ENCODE measurements at places on chromosomes 11 and 22.

- DNase-seq: no peak
These were observed 7.6 kb upstream of the SLC39A13 start for GRCh38 chr11:47400768-47401279.

DNA sequence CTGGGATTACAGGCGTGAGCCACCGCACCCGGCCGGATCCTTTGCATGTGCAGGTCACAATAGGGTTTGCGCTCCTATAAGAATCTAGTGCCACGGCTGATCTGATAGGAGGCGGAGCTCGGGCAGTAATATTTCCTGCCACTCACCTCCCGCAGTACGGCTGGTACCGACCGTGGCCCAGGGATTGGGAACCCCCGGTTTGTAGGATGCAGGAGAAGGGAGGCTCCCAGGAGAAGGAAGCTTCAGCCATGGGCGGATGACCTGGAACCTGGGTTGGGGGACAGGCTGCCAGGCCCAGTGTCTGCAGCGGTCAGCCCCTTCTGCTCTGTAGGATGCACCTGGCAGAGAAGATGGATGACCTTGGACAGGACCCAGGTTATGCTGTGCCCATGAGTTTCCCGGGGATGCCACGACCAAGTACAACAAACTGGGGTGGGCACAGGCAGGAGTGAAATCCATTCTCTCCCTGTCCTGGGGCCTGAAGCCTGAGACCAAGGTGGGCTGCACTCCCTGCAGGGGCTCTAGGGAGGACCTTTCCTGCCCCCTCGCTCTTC lies 818.9 kb downstream of the BRD1 start:
- no peak for DNase-seq

DNA sequence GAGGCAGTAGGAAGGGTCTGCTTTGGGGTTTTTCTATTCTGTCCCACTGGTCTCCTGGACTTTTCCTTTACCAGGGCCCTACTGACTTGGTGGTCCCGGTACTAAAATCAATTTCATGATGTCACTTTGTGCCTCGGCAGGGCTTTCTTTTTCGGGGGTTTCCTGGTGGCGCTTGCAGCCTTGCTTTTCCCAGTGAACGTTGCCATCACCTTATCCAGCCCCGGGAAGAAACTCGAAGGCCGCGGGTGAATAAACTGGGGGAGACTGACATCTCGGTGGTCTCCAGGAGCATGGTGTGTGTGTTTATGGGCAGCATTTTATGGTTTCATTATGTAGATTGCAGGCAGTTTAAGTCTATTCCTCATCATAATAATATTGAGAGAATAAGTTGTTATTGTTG lies 84.4 kb downstream of the KCNQ1 start:
- DNase-seq: no peak

- DNase-seq: no peak
These were observed 76.8 kb downstream of the MORC2 start for GRCh38 chr22:30891781-30892180.

DNA sequence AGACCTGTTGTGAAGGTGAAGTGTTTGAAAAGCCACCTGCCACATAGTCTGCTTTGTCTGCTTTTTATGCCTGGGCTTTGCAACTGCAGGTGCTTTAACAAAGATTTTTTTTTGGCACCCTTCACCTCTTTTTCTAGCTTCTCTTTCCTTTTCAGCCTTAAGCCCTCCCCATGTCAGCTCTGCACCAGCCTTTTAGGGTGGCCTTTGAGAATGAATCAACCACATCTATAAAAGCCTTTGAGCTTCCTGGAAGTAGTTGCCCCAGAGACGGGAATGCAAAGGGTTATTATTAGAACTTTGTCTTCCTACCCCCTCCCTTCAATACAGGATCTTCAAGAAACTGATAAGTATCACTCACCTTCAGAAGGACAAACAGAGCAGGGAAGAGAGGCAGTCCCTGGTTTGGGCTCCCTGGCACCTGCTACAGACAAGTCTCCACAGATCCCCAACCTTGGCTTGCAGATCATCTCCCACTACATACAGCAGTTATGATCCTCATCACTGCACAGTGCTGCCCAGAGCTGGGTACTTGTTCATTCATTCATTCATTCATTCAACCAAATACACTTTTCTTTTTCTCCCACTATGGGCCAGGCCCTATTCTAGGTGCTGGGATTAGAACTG lies 8.0 kb downstream of the PVALB start:
- DNase-seq: no peak

GRCh38 chr11:3865388-3866193 lies 10.1 kb downstream of the STIM1 start:
- DNase-seq: no peak
